Activated naive CD8-positive, alpha-beta T cell treated with anti-CD3 and anti-CD28 coated beads, Interleukin-2, amount 10 ng/mL, durations not matched to agents 7 days and 5 days (primary cell): ENCODE measurements at places on chromosomes 7 and 10.

DNA sequence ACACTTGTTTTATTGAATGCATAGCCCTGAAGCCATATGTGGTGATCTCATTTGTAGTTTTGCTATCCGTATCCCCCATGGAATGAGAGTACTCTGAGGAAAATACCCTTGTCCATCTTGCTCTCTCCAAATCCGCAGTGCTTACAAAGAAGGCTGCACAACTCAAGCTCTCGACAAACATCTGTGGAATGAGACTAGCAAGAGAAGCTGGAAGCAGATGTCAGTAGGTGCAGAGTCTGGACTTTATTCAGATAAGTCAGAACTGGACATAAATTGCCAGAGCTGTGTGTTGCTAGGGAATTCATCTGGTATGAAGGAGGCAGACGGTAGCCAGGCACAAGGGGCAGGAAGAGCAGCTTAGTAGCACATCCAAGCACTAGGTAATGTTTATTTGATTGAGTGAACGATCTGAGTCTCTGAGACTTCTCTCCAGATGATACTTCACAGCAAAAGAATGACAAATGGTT is 1046.2 kb downstream of the XPNPEP1 start:
- no peak for DNase-seq

DNA sequence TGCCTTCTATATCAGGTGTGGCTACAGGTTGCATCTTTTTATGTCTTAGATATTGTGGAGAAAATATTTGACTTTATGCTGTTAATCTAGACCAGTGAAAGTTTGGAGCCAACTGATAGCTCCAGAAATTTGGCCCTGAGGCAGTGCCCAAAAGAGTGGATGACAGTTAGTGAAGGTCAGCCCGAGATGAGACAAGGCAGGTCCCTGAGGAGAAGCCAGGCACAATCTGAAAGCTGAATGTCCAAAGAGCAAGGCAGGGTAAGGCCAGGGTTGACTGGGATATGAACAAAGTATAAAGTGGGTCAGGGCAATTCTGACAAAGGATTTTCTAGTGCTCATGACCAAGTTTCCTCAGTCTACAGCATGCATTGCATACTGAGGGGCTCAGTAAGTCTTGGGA is 661.9 kb downstream of the SUGCT start:
- DNase-seq, result no peak

DNA sequence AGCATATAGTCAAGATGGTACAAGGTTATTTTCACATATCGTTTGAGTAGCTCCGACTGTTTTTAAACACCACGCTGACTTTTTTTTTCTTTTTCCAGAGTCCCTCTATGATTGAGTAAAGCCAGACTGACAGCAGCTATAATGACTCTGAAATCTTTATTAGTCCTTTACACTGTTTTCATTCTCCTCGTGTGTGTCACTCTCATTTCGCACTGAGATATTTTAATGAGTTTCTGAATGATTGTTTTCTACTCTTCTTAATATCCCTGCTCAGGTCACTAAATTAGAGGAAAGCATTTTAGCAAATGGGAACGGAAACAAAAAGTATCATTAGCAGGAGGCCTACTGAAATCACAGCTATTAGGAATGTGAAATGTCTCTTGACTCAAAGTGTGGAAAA is 162.3 kb upstream of the MTPN start:
- no peak for DNase-seq

DNA sequence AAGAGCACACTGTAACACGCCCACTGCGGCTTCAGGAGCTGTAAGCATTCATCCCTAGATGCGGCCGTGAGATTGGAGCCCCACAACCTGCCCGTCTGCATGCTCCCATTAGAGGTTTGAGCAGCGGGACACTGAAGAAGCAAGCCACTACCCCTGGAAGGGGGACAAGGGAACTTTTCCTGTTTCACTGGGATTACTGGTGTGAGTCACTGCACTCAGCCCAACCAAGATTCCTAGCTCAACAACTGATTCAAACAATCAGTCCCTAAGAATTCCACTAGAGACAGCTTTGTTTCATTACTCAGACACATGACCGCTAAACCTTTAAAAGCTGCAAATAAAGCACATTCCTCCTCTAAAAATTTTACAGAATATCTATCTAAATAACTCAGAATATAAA is 69.8 kb downstream of the ORC5 start:
- no peak for DNase-seq

- no peak for DNase-seq
Measured at GRCh38 chr10:26025523-26025922, 91.5 kb downstream of the MYO3A start.

- DNase-seq, result no peak
Measured at GRCh38 chr7:45028138-45028919, 28.3 kb downstream of the CCM2 start.

GRCh38 chr10:74763934-74764591 is 62.3 kb upstream of the KAT6B start:
- no peak for DNase-seq

- DNase-seq, result no peak
Measured at GRCh38 chr7:50647286-50647980, 82.2 kb upstream of the DDC start.

DNA sequence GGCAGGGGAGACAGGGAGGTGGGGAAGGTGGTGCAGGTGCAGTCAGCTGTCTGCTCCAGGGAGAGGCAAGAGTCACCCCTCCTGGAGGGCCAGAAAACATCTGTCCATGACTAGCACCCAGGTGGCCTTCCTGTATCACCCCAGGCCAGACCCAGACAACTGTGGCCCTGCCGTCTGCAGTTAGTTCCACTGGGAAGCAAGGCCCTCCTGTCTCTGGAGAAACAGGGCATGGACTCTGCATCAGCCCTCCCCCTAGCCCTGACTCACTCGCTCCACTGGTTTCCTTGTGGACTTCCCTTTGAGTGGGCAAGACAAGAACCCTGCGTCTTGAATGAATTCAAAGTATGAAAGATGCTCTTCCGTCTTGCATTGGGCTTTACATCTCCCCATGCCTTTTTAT is 12.6 kb downstream of the TBATA start:
- no peak for DNase-seq

DNA sequence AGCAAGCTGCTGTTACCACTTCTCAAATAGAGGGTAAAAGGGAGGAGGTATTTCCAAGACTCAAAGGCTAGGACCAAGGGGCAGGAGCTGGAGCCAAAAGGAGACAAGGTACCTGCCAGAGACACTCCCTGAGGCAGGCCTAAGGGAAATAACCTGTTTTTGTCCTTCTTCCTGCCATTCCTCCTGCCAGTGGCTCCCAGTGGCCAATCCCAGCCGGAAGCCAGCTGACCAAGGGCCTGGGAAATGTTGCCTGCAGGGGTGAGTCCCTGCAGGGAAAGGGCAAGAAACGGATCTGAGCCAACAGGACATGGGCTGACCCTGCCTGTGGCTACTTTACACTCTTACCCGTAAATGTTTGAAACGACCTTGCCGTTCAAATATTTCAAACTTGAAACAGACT is 3.5 kb downstream of the CYTH3 start:
- DNase-seq, result no peak

- DNase-seq, result no peak
Measured at GRCh38 chr7:91431601-91432000, 167.4 kb downstream of the FZD1 start.

- no peak for DNase-seq
Measured at GRCh38 chr10:34392641-34393170, 422.4 kb downstream of the PARD3 start.

DNA sequence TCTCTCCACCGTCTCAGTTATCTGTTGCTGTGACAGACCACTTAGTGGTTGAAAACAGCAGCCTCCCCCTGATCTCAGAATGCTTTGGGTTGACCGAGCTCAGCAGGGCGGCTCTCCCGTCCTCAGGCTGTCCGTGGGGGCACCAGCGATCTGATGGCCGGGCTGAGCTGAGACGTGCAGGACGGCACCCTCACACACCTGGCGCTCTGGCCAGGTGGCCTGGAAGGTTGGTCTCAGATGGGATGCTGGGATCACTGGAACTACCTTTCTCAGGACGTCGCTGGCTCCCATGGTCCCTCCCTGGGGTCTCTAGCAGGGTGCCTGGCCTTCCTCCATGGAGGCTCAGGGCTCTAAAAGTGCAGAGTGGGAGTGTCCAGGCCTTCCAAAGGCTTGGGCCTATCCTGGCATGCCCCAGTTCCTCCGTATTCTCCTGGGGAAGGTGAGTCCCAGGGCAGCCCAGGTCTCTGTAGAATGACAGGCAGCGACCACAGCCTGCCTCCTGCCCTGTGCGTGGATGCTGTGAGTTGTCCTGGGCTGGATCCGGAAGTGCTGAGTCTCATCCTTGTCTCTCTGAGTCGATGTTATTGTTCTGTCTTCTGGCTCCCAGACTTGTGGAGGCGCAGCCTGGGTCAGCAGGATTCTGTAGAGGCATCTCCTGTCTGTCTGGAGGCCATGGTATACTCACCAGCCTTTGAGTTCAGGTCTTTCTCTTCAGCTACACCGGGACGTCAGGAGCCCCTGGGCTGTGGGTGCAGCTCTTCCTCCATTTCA is 12.2 kb upstream of the PWWP2B start:
- peak; percentile 24 for DNase-seq

GRCh38 chr10:33211106-33211878 is 123.2 kb downstream of the NRP1 start:
- DNase-seq, result no peak

GRCh38 chr10:114885443-114885842 is 52.6 kb upstream of the TRUB1 start:
- DNase-seq, result no peak

- peak; percentile 53 for DNase-seq
Measured at GRCh38 chr10:13271552-13272163, 28.2 kb downstream of the PHYH start.

DNA sequence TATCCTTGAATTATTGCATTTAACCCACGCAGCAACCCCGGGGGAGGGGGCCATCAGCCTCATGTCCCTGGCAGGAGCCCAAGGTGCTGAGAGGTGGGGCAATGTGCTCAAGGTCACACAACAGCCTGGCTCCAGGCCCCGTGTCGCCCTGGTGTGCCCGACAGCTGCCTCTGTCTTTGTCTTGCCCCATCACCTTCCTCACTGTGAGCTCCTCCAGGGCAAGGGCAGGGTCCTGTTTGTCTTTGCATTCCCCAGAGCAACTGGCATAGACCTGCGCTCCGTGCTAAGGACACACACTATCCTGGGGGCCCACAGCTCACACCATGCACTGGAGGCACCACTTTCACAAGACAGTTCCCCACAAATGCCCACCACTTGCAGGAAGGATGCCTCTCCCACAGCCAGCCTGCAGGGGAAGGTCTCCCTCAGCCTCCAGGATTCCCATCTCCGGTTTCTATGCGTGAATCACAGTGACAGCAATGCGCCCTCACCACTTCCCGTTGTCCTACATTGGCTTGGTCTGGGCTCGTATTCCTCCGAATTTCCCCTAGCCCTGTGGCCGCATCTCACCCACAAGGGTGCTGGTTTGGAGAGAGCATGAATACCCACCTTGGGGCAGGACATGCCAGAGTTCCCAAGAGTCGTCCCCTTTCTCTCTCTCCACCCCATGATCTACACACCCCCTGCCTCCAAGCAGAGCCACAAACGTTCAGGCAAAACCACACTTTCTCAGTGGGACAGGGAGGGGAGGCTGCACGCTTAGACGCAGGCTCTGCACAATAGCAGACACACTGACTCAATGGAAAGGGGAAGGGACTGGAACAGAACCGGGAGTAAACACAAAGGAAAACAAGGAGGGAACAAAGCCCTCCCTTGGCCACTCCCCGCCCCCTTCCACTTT is 10.3 kb downstream of the ITPRIP start:
- no peak for DNase-seq

DNA sequence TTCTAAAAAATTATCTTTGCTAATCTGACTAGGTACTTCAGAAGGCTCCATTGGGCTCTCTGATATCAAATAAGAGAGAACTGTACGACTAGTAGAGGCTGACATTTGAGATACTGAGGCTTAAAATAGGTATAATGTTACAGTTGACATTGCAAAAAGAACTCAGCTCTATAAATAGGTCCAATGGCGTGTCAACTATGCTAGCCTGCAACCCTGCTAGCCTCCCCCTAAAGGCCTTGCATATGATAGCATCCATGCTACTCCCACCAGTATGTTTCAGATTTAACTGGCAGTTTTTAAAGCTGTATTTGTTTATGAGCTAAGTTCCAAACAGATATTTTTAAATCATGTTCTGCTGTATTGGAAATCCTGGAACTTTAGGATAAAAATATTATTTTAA is at the start of gene PPP1R3A:
TSS of gene PPP1R3A (minus strand) at position 64 of the 400 bp plus-strand sequence. CDS start at position 51, 13 bp downstream.
- no peak for DNase-seq

GRCh38 chr10:86506062-86506461 is 15.5 kb downstream of the WAPL start:
- DNase-seq, result no peak

GRCh38 chr10:96830511-96831199 is 1.4 kb upstream of the LCOR start:
- DNase-seq, result peak; percentile 63

DNA sequence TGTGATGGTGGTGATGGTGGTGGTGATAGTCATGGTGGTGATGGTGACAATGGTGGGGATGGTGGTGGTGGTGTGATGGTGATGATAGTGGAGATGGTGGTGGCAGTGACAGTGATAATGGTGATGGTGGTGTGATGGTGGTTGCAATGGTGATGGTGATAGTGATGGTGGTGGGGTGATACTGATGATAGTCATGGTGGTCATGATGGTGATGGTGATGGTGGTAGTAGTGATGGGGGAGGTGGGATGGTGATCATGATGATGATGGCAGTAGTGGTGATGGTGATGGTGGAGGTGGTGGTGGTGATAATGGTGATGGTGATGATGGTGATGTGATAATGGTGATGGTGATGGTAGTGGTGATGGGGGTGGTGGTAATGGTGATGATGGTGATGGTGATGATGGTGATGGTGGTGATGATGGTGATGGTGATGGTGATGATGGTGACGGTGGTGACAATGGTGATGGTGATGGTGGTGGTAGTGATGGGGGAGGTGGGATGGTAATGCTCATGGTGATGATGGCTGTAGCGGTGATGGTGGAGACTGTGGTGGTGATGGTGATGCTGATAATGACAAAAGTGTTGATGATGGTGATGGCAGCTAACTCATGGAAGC is 4.7 kb upstream of the PWWP2B start:
- no peak for DNase-seq

DNA sequence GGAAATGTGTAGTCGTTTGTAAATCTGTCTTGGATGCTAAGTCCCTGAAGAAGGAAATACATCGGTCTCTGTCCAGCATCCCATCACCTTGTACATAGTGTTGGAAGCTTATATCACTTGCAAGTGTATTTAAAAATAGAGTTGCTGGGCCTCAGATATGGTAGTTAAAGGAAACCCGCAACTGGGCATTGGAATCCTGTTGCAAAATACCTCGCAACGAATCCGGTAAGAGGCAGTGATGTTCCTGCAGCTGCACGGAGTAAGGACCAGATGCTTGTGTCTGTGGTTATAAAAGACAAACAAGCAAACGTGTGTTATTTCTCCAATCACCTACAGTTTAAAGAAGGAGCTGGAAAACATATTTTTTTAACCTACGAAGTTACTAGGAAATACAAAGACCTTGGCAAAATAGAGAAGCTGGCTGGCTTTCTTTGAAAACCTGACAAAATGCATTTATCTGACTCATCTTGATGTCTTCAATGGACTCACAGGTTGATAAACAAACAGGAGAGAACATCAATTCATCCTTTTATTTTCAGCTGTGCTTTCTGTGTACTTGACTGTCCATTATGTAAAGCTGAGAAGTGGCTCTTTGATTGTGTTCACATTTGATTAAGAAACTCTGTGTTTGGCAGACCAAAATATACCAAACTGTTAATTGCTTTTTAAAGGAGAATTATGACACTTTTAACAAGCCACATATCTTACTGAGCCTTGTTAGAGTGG is 326.4 kb downstream of the SFMBT2 start:
- DNase-seq, result no peak
